ENCODE measurements at places on chromosomes 3 and 15.

DNA sequence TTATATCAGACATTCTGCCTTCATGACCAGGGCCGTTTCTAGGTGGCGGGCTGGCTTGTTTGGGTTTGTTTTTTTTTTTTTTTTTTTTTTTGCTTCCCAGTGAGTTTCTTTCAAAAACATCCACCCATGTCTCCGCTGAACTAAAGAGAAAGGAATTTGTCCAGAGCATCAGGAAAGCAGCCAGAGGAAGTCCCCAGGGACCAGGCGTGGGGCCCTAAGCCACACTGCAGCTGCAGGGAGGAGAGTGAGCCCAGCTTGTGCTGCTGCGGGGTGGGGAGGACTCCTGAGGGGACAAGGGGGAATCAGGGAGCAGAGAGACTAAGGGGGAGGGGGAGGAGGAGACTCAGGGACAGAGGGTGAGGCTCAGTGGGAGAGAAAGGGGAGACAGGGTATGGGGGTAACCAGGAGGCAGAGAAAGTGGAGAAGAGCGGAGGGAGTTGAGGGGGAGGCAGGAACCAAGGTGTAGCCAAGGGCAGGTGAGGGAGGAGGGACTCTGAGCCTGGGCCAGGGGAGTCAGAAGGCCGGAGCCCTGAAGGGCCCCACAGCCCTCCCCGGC, 49.5 kb downstream of the CYP11A1 start:
- no peak for DNase-seq

DNA sequence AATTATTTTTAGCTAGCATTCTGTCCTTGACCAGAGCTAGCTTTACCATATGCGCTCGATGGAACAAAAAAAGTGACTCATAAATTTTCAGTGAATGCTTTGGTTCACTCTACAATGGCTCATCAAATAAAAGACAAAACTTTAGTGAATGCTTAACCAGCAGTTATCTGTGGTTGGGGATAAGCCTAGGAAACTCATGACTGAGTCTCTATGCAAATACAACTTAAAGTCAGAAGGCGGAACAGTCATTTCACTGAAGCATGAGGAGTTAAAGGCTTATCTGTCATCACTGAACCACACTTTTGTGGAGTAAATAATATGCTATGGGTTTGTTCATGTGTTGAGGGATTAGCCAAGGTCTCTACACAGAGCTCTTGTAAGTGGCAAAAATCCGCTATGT, 308.4 kb downstream of the SQOR start:
- DNase-seq = no peak

DNA sequence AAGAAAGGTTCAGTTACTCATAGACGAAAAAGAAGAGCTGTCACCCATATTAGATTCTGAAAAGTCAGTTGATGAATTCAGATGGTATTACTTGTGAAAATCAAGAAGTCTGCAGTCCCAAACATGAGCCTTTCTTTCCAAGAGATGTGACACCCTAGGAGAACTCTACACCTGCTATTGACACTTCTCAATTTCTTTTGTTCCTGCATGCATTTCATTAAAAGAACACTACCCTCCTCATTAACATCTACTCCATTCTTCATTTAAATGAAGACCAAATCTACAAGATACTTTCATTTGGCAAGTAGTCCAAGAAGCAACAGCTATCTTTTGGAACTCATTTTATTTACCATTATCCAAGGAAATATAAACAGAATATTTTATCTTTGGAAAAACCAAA, 6.6 kb downstream of the GABRB3 start:
- DNase-seq = no peak

- DNase-seq = no peak
Observed at GRCh38 chr3:150365132-150365604, 42.9 kb upstream of the TSC22D2 start.

- DNase-seq = no peak
Observed at GRCh38 chr15:84595660-84596059, 5.1 kb upstream of the ZSCAN2 start.

GRCh38 chr3:31802981-31803740, 177.9 kb downstream of the OSBPL10 start:
- DNase-seq = no peak

GRCh38 chr3:80533553-80533952, 765.8 kb upstream of the ROBO1 start:
- DNase-seq = no peak

DNA sequence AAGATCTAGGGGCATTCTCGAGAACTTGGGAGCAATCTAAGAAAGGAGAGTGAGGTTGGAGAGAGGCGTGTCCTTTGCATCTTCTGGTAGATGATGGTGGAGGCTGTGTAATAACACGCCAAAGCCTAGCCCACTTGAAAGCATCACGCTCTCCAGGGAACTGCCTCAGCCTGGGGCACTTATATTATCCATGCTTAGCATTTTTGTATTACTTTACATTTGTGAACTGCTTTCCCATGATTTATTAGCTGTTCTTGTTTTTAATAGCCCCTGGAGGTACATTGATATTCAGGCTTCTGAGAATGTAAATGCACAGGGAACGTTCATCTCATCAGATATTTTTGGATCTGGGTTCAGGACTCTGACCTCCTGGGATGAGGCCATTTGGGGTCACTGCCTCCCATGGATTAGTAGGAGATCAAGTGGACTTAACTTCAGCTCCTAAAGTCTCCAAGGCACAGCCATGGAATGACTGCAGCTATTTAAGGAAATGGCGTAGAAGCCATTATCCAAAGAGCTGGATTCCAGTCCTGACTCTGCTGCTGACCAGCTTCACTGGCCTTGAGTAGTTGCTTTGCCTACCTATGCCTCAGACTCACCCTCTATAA, 124.9 kb downstream of the LPP start:
- DNase-seq = no peak

GRCh38 chr3:11624161-11624560, 19.6 kb downstream of the VGLL4 start:
- no peak for DNase-seq

GRCh38 chr15:48609486-48609885, 36.0 kb downstream of the FBN1 start:
- DNase-seq = no peak

DNA sequence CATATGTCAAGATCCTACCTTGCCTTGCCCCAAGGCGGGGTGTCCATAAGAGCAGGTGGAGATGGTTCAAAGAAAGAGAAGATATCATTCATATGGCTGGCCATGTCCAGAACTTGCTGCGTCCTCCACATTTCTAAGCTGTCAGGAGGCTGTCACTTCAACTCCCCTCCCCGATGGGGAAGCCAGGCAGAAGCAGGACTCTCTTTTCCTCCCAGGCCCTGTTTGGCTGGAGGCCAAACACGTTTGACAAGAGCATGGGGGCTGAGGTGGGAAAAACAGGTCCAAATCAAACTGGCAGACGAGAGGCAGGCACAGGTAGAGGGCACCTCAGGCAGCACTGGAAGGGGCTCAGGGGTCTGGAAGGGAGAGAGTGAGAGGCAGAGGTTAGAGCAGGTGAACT, 37.7 kb downstream of the MESD start:
- no peak for DNase-seq

GRCh38 chr3:186896006-186896405, 34.3 kb upstream of the ST6GAL1 start:
- DNase-seq = no peak

DNA sequence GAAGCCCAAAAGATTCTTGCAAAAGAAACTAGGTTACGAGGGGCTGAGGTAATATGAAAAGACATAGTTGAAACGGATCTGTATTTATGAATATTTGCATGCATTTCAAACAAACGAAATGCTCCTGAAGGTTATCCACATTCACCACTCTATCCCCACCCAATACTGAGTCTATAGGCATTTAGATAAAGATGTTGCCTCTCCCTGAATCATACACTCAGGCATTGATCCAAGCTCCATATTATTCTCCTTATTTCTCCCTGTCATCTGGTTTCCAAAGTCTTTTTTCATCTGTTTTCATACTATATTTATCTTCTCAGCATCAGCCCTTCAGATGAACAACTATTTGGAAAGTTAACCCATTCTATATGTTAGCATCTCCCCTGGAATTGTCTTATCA, 492.5 kb upstream of the TGFBR2 start:
- DNase-seq = no peak

GRCh38 chr15:25707656-25708365, 155.3 kb downstream of the ATP10A start:
- no peak for DNase-seq

- DNase-seq = no peak
Observed at GRCh38 chr15:55590788-55591187, 2.6 kb upstream of the PYGO1 start.

DNA sequence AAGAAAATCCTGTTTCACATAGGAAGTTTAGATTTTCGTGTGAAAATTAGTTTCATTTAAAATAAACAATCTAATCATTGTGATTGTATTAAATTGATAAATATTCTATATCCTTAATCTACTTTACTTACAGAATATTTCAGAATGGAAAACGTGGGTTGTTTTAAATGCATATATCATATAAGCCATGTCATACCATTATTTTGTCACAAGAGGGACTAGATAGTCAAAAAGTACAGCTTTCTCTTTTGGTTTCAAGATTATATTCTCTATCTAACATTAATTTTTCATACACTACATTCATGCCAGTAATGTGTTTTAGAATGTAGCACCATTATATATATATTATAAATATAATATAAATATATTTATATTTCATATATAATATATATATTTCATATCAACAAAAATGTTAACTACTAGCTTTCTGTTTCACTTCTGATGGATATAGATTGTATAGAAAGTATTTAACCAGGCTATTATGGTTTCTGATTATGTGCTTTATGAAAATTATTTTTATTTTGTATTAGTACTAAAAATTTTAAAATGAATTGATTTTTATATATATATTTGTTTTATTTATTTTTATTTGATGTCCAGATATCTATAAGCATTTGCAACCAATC, 45.3 kb downstream of the OSTN start:
- no peak for DNase-seq

DNA sequence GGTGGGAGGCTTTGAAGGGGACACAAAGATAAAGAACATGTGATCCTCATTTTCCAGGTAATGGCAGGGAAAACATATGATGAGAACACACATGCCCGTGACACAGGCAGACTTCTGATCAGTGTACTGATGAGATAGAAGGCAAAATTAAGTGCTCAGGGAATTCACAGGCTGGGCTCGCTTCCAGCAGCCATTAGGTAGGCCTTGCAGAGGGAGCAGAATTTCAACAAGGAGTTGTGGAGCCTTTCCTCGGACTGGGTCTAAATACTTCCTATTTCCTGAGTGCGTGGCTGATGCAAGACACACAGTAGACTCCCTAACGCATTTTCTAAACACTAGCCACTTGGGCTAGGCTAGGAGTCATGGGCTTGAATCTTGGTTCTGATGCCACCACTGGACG, 74.0 kb upstream of the ETV5 start:
- DNase-seq = no peak

DNA sequence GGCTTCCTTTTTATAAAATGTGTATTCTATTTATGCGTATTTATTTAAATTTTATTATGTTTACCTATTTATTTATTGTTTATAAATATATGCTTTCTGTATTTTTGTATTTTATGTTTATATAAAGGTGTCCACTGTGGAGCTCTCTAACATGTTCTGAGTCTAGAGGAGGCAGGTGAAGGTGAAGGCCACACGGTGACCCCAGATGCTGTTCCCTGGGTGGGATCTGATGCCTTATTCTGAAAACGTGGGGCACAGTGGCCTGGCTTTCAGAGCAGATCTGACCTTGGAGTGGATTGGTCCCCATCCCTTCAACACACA, 104.7 kb upstream of the SLC7A14 start:
- DNase-seq = no peak

DNA sequence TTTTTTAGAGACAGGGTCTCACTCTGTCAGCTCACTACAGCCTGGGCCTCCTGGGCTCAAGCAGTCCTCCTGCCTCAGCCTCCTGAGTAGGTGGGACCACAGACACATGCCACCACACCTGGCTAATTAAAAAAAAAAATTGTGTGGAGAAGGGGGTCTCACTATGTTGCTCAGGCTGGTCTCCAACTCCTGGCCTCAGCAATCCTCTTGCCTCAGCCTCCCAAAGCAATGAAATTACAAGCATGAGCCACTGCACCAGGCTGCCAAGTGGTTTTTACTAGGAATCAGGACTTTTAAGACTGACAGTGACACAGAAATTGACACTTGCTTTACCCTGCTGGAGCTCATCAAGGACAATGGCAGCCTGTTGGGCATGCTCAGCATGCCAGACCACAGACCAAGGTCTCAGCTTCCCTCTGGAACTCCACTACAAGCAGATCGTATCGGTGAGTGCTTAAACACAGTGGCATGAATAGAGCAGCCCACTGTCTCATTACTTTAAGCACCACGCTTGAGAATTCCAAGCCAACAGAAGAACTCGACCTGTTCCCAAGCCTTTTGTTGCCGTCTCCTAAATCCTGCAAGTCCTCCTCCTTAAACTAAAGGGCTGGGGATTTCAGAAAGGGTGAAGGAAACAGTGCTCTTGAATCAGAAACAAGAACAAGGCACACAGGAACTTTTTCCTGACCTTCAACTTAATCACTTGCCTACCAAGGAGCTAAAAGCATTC, 41.4 kb downstream of the EOMES start:
- DNase-seq = no peak

DNA sequence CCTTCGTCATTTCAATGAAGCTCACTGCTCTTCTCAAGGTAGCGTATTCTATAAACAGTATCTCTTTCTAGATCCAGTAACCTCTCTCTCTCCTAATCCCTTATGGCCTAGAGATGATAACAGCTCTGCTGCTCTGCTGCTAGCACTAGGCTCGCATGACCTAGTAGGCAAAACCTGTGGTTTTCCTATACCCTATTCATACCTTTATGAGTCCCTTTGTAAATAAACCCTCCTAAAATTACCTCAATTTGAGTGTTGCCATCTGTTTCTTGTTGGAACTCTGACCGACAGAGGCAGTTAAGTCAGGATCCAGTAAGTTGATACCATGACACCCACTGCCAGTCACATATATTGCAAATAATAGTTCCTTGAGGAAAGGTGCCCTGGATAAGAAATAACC, 7.3 kb downstream of the CCDC14 start:
- no peak for DNase-seq

GRCh38 chr3:54641226-54642014, 286.4 kb downstream of the LRTM1 start:
- no peak for DNase-seq

- DNase-seq = no peak
Observed at GRCh38 chr3:18740631-18741583, 315.8 kb upstream of the SATB1 start.

- no peak for DNase-seq
Observed at GRCh38 chr15:93948726-93949125, 282.6 kb upstream of the MCTP2 start.

- no peak for DNase-seq
Observed at GRCh38 chr3:44136421-44136820, 105.3 kb upstream of the TOPAZ1 start.

DNA sequence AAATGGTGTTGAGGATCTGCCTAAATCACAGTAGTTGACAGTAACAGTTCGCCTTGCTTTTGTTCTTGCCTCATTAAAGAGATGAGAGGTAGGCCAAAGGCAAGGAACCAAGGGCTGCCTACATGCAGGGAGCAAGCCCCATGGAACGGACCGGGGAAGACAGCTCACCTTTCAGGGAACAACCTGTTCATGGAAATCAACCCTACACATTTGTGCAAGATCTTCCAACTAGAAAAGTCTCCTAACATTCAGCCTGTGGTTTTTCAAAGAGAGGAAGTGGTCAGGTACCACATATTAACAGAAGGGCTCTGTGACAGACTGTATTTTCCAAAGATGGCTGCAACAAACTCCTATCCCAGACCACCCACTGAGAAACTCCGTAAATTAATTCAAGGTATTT, 1031.8 kb upstream of the NR2F2 start:
- no peak for DNase-seq

Data from NCI-H774 (cell line).